ENCODE measurements at places on chromosomes 5 and 9.

DNA sequence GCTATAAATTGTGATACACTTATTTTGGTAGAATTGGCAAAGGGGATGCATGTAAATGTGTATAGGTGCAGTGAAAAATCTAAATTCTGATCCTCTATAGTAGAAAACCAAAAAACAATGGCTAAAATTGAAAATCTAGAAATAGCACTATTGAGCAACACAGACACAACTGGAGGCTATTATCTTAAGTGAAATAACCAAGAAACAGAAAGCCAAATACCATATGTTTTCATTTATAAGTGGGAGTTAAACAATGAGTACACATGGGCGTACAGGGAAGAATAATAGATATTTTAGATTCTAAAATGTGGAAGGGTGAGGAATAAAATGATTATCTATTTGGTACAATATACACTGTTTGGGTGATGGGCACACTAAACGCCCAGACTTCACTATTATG, 183.2 kb upstream of the TUSC1 start:
- no peak for DNase-seq

DNA sequence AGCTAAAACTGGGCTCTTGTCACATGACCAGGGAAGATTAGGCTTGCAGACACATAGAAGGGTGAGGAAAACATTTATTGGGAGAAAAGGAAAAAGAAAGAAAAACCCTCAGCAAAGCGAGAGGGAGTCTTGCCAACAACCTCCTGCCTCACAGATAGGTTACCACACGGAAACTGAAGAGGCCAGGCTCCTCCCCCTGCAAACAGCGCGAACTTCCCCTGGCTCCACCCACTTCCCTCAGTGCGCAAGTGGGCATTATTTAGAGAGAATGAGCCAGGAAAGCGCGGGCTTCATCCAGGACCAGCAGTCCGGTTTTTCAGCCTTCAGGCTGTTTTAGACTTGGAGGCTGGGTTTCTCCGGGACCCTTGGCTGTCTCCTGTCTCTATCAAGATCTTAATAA, 70.3 kb downstream of the STK32A start:
- DNase-seq = no peak

- no peak for DNase-seq
Observed at GRCh38 chr5:4548341-4548740, 591.8 kb upstream of the ADAMTS16 start.

GRCh38 chr9:14343261-14344031, 29.5 kb upstream of the NFIB start:
- DNase-seq = no peak

DNA sequence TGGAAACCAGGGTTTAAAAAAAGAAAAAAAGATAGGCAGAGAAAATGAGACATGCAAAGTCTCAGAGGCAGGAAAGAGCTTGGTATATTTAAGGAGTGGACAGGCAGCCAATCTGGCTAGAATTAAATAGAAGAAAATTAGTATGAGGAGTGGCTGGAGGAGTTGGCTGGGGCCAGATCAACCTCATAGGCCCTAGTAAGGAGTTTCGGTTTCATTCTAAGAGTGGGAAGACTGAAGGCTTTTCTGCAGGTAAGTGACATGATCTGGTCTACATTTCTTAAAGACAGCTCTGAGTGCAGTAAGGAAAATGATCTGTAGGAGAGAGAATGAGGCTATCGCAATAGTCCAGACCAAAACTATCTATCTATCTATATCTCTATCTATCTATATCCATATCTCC, 27.5 kb downstream of the ADRB2 start:
- DNase-seq = no peak
